ENCODE measurements at places on chromosomes 1 and 21.

GRCh38 chr1:214380986-214381695 is 100.2 kb downstream of the SMYD2 start:
- no peak for DNase-seq

- no peak for DNase-seq
These were observed 9.2 kb downstream of the KCNJ6 start for GRCh38 chr21:37907076-37907475.

DNA sequence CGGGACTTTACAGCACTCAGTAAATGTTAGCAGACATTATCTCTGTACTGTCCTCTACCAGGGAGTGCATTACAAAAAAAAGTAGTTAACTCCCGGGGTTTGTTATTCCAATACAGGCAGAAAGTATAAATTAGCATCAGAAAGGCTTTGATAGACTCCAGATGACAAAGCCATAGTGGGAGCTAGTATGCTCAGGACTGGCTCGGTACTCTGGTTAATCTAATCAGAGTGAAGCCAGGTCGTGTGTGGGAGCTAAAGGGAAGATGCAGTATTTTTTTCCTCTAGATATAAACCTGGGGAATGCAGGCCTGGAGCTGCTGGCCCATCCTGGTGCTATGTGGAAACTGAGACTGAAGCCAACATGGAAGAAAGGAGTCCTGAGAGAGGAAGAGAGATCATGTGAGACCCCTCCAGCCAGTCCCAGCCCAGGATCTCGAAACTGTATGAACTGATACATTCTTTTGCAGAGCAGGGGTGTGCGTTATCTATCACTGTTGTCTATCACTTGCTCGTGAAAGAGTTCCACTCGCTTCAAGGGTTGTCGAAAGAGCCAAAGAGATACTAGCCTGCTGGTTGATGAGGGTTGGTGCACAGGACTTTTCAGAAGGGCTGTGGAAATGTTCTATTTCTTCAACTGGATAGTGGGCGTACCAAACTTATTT is 125.8 kb downstream of the PLPP3 start:
- no peak for DNase-seq

DNA sequence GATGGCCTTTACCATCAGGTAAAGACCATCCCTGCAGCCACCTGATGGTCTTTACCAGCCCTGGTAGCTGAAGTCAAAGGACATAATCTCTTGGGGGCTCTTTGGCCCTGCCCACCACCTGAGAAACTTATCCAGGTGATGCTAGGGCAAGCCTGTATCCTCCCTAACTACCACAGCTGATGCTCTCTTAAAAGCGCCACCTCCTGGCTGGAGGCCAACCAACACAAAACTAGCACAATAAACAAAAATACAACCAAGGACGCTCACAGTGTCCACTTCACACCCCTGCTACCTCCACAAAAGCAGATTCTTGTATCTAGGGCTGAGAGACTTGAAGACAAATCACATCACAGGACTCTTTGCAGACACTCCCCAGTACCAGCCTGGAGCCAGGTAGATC is 357.1 kb upstream of the POU3F1 start:
- no peak for DNase-seq

- no peak for DNase-seq
These were observed 472.3 kb upstream of the VAMP3 start for GRCh38 chr1:7298749-7299151.

GRCh38 chr1:233523047-233523446 is 90.9 kb upstream of the KCNK1 start:
- DNase-seq = no peak

- peak; percentile 24 for DNase-seq
These were observed 42.8 kb upstream of the DMBX1 start for GRCh38 chr1:46446646-46447498.

DNA sequence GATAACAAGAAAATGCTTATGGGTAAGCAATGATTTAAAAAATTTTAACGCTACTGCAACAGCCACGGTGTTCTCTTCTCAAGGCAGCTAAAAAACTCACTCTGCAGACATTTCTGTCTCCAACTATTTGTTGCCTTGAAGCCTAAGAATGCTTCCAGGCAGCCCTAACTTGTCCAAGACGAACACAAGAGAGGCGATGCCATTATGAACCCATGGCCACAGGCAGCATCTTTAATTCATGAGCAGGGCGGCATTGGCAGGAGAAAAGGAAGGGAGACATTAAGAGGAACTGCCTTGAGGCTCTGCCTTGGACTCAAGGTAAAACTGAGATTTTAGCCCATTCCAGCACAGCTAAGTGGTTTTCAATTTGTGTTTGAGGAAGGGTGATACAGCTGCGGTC is 67.5 kb downstream of the KCND3 start:
- no peak for DNase-seq

DNA sequence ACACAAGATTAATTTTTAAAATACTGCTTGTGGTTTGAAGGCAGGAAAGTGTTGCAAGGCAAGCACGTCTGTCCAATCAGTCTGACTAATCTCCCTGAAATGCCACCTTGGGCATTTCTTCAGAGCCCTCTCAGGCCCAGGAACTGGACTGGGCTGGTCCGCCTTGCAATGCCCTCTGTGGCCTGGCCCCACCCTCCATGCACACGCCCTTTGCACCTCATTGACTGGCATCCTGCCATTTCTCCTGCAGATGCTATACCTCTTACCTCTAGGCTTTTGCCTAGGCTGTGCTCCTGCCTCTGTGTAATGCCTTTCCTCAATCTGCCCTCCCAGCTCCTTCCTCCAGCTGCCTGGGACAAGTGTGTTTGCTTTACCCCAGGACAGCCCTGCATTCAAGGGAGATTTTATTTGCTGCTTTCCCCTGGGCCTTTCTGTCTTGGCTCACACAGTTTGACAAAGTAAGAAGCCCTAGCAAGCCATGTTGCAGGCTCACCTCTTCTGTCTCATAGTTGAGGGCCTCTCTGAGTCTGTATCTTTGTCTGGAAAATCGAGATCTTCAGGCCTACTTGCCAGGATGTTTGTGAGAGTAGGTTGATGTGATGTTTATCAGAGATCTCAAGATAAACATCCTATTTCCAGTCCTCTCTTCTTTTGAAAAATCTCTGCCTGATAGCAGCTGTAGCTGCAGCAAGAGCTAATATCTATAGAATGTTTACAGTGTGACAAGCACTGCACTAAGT is 149.2 kb upstream of the JUN start:
- no peak for DNase-seq

- DNase-seq = no peak
These were observed 18.8 kb downstream of the PTPRC start for GRCh38 chr1:198657550-198658064.

DNA sequence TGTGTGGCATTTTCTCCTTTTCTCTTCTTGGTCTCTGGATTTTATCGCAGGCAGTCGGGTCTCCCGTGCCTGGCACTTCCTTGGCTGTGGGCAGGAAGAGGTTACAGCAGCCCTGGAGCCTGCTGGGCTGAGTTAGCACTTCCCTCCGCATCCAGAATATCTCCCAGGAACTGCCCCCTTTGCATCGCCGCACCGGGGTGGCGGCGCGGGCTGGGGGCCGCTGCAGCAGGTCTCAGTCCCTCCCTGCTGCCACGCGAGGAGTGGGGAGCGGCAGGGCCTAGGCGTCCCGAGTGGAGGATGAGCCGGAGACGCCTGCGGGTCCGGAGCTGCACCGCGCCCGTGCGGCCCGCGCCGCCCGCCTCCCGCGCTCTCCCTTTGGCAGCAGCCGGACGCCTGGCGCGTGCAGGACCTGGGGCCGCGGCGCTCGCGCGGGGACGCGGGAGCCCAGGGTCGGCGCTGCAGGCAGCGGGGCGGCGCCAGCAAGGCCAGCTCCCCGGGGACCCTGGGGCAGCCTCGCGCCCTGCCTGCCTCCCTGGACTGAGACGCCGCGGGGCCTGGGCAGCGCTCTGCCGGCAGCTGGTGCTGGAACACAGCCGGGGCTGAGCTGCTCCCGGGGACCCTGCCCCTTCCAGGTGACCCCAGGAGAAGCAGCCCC is 192.8 kb downstream of the PRDM2 start:
- no peak for DNase-seq

DNA sequence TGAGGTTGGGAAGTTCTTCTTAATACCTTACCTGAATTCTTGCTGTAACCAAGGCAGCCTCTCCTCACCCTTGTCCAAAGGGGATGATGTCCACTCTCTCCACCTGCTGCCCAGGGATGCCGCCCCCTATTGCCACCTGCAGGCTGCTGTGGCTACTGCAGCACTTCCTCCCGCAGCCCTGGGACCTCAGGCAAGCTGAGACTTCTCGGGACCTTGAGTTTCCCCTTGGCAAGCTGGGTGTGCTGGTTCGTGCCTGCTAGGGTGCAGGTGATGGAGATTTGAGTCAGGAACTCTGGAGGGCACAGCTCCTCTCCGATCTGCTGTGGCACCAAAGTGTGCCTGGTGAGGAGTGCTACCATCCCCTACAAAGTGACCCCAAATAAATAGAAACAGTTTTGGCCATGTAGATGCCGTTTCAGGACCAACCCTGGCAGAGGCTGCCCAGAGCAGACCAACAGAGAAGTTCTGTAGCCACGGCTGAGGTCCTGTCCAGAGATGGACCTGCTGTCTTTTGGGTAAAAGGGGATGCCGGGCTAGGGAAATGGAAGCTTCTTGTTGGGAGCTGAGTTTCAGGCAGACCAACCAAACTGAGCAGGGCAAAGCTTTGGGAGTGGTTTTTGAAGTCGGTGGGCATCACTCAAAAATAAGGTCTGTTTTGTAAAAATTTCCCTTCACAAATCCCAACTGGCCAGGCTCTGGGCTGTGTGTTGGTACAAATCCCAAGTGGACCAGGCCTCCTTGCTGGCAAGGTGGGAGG is 31.7 kb downstream of the RUNX3 start:
- no peak for DNase-seq

- DNase-seq = no peak
These were observed 291.7 kb upstream of the ZRANB2 start for GRCh38 chr1:71372496-71372895.

- no peak for DNase-seq
These were observed 127.3 kb upstream of the KIAA0040 start for GRCh38 chr1:175319912-175320230.

GRCh38 chr1:3491291-3492246 is 37.1 kb downstream of the ARHGEF16 start:
- peak; percentile 87 for DNase-seq

All from stimulated activated CD4-positive, alpha-beta T cell treated with anti-CD3 and anti-CD28 coated beads, TNF-alpha, amount 100 ng/mL, for 1 hour (primary cell).